Motor neuron (in vitro differentiated cells): ENCODE measurements at places on chromosomes 3 and 15. TPM values are rescaled to one million over a fixed set of nuclear protein-coding genes. Genes with fewer than 3 reads are reported as not detected.

- peak; percentile 90 for ATAC-seq
Measured at GRCh38 chr15:27183201-27183600, 212.2 kb downstream of the GABRG3 start.

DNA sequence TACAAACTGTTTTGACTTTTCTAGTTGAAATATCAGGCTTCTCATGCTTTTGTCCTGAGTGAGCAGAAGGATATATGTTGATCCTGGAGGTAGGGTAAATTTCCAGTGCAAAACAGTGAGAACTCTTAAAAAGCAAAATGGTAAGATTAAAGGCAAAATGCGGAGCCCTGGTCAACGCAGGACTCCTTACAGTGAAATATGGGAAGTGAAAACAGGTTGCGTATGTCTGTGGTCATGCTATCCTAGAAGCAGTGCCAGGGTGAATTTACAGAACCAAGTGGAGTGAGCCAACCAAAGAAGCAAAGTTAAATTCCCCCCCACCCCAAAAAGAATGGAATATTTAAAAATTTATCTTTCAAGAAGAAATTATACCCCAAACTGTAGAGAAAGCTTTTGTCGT lies 256.4 kb downstream of the NR2F2 start:
- no peak for ATAC-seq

GRCh38 chr3:105656651-105657504 lies 211.9 kb downstream of the CBLB start:
- no peak for ATAC-seq

GRCh38 chr3:55884491-55885285 lies 397.6 kb upstream of the WNT5A start:
- no peak for ATAC-seq

GRCh38 chr3:43748179-43748578 lies 57.4 kb downstream of the ABHD5 start:
- peak; percentile 94 for ATAC-seq

DNA sequence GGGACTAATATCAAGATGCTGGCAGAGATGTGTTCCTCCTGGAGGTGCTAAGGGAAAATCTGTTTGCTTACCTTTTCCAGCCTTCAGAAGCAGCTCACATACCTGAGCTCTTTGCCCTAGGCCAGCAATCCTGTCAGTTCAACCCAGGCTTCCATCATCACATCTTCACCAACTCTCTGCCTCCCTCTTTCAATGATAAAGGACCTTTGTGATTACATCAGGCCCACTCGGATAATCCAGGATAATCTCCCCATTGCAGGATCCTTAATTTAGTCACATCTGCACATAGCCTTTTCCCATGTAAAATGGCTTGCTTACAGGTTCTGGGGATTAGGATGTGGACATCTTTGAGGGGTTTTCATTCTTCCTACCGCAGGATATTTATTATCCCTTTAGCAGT lies 58.3 kb downstream of the NSUN3 start:
- no peak for ATAC-seq

- ATAC-seq: no peak
Measured at GRCh38 chr3:16063603-16064002, 110.9 kb upstream of the GALNT15 start.

TUSC7 gene
- 5.6 and 15.2 TPM in 2 replicates for total RNA-seq

RHCG gene
- 0.76 and 0.87 TPM in 2 replicates for total RNA-seq

- peak; percentile 99 for ATAC-seq
Measured at GRCh38 chr15:90165659-90166489, 35.3 kb upstream of the SEMA4B start.

PAK2 gene
- 46.1 and 47.6 TPM in 2 replicates for total RNA-seq

FGF7 gene
- 0.34 and 0.43 TPM in 2 replicates for total RNA-seq

GRCh38 chr3:177944228-177944661 lies 592.0 kb upstream of the KCNMB2 start:
- ATAC-seq: no peak

FAM219B gene
- total RNA-seq: 61.7 and 62.1 TPM in 2 replicates

MORC1 gene
- total RNA-seq: not detected in 2 replicates

GRCh38 chr15:95557226-95558046 lies 773.1 kb upstream of the NR2F2 start:
- ATAC-seq: peak; percentile 72

ANKRD34C gene
- 0.14 and 0.24 TPM in 2 replicates for total RNA-seq

GRCh38 chr3:119324899-119325298 lies 30.7 kb downstream of the ARHGAP31 start:
- no peak for ATAC-seq

- ATAC-seq: no peak
Measured at GRCh38 chr15:47294765-47295259, 422.5 kb upstream of the SEMA6D start.

LRRC15 gene
- 0.62 and 0.63 TPM in 2 replicates for total RNA-seq

DNA sequence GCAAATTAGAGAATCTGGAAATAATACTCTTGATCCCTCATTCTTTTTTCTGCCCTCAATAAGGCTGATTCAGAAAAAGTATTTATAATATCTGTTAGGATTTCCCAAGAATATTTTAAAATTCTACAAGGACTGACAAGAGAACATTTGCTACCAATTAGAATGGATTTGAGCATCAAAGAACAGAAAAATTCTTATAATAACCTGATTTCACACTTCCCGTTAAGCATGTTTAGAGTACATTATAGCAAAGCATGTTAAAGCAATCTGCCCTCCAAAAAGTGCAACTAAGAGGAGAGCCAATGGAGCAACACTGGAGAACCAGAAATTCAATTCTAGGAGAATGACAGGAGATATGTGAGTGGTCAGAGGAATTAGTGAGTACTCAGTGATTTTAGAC lies 57.2 kb downstream of the THBS1 start:
- ATAC-seq: no peak

GRCh38 chr15:90646662-90647305 lies 70.4 kb upstream of the BLM start:
- ATAC-seq: no peak

GRCh38 chr3:11136830-11137626 lies 17.3 kb upstream of the HRH1 start:
- ATAC-seq: peak; percentile 22

GRCh38 chr3:8882171-8882593 lies 81.1 kb downstream of the RAD18 start:
- peak; percentile 77 for ATAC-seq

DNA sequence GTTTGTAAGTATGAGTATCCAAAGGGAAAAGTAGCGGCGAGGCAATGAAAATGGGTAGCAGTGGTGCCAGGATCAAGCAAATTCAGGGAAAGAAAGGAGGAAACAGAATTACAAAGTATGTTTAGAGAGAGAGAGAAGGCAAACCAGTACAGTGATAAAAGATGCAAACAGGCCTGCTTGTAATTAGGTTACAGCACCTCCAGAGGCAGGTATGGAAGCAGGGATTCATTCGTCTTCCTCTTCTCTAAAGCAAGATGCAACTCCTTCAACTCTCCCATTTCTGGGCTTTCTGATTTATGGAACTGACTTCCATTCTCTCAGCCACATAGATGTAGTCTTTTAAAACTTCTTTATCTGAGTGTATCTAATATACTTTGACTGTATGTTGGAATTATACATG lies 68.0 kb downstream of the CRYBG3 start:
- no peak for ATAC-seq

MINDY2 gene
- 23.9 and 24.1 TPM in 2 replicates for total RNA-seq

GRCh38 chr3:98735761-98736269 lies 27.3 kb upstream of the ST3GAL6 start:
- ATAC-seq: no peak

- no peak for ATAC-seq
Measured at GRCh38 chr3:150334974-150335373, 73.1 kb upstream of the TSC22D2 start.

DNA sequence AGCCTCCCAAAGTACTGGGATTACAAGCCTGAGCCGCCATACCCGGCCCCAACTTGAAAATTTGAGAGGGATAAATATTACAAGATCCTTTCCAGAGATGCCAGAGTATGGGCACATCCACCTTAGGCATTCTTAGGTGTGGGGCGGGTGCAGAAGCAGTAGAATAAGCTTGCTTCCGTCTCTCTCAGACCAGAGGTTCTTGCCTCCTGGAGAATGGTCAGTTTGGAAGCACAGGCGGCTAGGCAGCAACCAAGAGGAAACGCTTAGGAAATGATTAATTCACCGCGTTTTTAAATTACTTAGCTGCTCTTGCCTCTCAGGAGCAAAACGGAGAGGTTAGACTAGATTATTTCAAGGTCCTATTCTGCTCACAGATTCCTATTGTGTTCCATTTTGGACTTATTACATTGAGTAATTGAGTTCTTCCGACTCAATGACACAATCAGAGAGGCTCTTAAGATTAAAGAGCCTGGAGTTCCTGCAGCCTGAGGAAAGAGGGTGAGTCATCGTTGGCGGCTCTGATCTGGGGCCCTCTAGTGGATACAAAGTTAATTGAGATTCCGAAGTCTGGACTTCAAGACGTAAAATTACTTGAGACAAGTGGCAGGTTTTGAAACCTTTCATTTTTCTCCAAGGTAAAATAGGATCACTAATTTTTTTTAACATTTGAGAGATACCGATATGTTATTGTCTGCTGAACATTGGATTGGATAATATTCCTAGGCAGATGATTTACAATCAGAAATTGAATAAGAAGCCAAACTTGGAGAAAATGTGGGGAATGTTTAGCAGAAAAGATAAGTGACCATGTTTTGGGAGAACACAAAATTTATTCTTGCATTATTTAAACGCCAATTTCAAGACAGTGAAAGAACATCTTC lies 5.8 kb upstream of the TOPAZ1 start:
- ATAC-seq: peak; percentile 86

DNA sequence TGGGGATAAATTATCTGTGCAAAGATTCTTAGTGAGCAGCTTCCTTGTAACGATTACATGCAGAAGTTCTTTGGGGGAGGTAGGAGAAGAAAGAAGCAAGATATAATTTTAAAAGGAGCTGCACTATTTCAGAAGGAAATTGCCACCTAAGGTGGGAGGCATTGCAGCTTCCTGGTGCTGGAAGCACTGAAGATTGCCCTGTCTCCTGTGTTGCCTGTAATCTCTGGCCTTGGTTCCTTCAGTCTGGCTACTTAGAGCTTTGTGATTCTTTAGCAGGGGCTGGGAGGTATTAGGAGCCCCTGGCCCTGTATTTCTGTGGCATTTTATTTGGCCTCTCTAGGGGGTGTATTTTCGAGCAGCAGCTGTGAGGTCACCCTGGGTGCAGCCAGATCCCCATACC lies 35.5 kb downstream of the CACNA2D3 start:
- no peak for ATAC-seq

GRCh38 chr3:77251136-77251535 lies 211.2 kb downstream of the ROBO2 start:
- no peak for ATAC-seq

GRCh38 chr15:39144051-39144450 lies 436.8 kb upstream of the THBS1 start:
- no peak for ATAC-seq

GRCh38 chr3:24416224-24416623 lies 78.4 kb downstream of the THRB start:
- no peak for ATAC-seq

DNA sequence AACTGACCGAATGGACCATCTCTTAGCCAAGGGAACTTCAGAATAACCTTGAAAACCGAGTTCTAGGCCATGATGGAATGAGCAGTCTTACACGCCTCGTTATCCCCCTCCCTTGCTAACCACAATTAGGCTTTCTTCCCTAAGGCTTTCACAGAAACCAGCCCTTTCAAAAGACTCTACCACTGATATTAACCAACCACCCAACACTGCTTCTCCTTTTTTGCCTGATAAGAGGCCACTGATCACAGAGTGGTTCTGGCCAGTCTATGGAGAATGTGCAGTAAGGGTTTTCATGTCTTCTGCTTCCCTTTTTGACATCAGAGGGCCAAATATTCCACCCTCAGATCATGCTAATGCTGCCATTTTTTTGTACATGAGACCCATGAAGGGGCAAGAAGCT lies 59.3 kb downstream of the MCF2L2 start:
- ATAC-seq: no peak

- ATAC-seq: no peak
Measured at GRCh38 chr3:130420466-130420865, 75.0 kb downstream of the COL6A5 start.

DNA sequence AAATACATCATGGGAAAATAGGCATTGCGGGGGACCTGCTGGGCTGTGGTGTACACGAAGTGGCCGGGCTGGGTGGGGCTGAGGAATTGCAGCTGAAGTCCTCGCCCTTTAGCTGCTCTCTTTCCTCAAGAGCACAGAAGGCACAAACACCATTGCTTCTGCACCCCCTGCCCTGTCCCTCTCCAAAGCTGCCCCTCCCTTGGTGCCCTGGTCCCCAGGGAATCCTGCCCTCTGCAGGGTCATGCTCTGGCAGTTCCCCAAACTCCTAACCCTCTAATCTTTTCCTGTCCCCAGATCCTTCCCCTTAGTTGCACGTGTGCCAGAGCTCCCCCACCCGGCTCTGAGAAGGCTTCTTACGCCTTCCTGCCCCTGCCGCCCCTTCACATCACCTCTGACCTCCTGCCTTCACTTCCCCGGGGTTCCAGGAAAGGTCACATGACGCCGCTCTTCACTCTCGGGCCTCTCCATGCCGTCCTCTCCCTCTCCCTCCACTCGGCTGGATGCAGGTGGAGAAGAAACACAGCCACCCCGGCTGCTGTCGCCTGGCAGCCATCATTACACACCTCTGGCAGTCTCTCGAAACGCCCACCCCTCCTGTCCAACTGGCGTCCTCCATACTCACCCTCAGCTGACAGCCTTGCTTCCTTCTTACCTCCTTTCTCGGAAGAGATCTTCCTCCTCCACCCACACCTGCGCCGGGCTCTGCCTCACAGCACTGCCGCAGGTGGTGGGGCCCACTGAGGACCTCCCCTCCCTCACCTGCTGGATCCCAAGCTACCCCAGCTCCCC lies 6.9 kb upstream of the PCSK6 start:
- no peak for ATAC-seq

GOLGA6B gene
- 1.3 and 1.4 TPM in 2 replicates for total RNA-seq

GRCh38 chr3:72266016-72266370 lies 481.0 kb upstream of the PROK2 start:
- no peak for ATAC-seq

GRCh38 chr3:107285197-107285596 lies 92.0 kb upstream of the CCDC54 start:
- no peak for ATAC-seq

GRCh38 chr3:185457376-185457775 lies 41.5 kb downstream of the TMEM41A start:
- no peak for ATAC-seq

DNA sequence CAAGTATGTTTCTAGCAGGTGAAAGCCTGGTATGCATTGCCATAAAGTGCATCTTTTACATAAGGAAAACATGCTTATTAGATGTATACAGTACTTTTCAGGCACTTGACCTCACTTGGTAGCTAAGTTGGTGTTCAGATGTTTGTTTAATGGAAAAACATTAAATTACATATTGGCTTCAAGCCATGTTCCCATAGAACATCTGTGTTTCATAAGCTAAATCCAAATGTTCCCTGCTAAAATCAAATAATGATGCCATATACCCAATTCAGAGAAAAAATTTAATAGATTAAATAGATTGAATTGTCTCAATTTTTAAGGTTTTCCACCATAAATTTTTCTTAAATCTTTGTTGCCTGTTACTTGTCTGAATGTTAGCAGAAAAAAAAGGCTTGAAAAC lies 19.1 kb upstream of the RPL22L1 start:
- no peak for ATAC-seq

GRCh38 chr15:43941555-43941954 lies 114.8 kb downstream of the WDR76 start:
- no peak for ATAC-seq

SLC51A gene
- 2.9 and 3.9 TPM in 2 replicates for total RNA-seq

RASL12 gene
- total RNA-seq: 0.62 TPM in 1 of 2 replicates, not detected in the other

- no peak for ATAC-seq
Measured at GRCh38 chr3:132606085-132606484, 9.0 kb downstream of the ACKR4 start.

GRCh38 chr3:1228289-1228688 lies 135.5 kb downstream of the CNTN6 start:
- ATAC-seq: peak; percentile 72
